ENCODE measurements at places on chromosomes 7 and 10.

DNA sequence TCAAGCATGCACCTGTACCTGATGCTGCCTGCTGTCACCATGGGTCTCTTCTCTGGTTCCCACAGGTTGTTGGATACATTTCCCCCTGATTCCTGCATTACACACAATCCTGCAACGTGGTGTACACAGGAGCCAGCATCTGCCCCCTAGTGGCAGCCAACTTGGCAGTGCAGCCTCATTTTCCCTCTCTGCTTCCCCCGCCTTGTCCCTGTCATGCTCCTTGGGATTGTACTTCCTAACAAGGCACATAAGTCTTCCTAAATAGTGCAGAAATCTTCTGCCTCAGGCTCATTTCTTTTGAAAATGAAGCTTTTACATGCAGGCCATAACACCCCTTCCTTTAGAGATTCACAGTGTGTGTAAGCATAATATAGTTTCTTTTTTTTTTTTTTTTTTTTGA, 387.5 kb downstream of the CCSER2 start:
- DNase-seq = no peak

GRCh38 chr7:134820778-134821177, 41.3 kb downstream of the CALD1 start:
- no peak for DNase-seq

DNA sequence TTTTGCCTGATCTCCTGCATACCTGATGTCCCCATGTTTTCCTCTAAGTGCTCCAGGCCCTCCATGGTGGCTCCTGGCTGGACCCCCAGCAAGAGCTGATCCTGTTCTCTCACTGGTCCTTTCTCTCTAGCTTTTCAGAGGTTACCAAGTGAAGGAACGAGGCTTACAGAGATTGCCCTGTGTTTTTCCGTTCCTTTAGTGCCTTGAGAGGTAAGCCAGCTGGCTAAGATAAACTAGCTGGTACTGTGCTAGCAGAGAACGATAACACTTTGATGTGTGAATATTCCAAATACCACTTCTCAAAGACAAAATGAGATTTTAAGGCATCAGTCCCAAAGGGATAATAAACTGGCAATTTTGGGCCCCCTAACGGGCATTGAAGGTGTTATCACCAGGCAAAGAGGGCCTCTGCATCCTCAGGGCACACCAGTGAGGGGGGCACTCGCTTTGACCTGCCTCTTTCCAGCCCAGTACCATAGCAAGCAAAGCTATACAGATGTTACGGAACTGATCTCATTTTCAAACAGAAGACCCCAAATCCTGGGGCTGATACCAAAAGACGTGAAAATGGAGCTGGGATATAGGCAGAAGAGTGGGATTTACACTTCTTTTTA, 8.4 kb upstream of the CCNY start:
- DNase-seq = no peak

DNA sequence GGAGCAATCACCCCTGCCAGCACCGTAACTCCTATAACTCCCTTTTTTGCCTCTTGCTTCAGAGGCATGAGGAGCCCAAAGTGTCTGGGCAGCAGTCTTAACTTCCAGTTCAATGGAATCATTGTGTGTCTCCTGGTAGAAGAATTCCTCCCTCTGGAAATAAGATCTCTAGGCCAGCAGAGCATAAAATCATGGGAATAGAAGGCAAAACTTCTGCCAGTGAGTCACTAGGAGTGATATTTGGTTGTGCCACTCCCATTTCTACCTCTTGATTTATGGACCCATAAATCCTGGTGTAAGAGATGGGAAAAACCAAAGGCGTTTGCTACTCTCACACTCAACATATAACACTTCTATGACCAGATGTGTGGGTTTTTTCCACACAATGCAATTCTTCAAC, 104.9 kb upstream of the FAM180A start:
- DNase-seq = no peak

DNA sequence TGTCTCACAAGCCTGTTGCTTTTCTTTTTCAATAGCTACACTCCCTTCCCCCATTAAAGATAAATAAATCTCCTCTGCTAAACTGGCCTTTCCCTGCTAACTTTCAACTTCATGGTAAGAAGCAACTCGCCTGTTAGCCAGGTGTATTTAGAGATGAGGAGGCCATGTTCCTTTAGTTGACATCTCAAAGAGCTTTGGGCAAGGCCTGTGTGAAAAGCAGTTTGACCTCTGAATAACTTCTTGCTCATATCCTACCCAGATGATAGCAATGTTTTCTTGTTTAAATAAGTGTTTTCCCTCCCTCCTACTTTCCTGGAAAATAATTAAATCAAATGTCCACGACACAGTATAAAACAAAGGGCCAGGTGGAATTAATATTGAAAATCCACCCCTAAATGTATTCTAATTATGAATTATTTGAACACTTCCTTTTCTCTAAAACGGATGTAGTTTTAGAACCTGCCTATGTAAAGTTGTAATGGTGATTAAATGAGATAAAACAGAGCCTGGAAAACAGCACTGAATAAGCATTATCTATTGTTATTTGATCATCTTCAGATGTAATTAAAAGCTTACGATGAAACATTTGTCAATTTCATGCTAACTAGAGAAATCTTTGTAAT, 78.5 kb downstream of the HGF start:
- DNase-seq = no peak

DNA sequence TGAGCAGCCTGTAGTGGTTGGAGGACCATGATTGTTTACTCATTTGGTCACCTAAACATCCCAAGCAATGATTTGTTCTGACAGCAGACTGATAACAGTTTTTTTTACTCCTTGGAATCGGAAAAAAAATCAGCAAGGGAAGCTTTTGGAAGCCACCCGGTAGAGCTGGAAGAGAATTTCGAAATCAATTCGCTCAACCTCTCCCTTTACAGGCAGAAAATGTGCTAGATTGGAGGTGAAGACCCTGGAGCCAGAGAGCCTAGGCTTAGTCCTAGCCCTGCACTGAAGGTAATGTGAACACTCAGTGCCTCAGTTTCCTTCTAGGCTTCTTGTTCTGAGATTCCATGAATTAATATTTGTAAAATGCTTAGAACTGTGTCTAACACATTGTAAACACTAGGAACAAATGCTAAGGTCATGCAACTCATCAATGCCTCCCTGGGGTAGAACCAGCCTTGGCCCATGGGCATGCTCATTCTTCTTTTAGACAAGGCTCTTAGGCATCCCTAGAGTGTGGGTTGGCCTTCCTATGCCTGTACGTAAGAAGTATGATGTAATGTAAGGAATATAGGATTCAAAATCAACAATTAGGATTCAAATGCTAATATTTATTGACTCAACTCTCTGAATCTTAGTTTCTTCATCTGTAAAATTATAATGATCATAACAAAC, 52.7 kb downstream of the MET start:
- no peak for DNase-seq

DNA sequence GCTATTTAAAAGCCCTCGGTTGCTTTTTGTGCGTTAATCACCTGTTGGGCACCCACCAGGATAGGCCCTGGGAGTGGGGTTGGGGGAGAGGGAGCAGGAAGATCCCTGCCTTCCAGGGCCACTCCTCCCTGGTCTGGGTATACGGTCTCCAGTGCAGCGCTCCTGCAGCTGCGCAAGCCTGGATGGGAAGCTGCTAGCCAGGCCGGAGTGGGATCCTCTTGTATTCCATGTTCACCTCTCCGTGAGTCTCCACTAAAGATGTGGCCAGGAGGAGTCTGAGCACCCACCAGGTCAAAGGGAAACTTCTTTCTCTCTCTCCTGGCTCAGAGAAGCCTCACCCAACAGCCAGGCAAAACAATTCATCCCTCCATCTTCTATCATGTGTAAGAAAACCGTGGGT, 78.8 kb upstream of the ANLN start:
- no peak for DNase-seq

Data from muscle of arm (tissue), 14 donors.